ENCODE measurements at places on chromosomes 13 and 19.
A peak's percentile ranks its signal among the peaks of the same experiment; 100 is the strongest.

GRCh38 chr19:7869453-7869909 lies 4.7 kb downstream of the PRR36 start:
- no peak for DNase-seq

DNA sequence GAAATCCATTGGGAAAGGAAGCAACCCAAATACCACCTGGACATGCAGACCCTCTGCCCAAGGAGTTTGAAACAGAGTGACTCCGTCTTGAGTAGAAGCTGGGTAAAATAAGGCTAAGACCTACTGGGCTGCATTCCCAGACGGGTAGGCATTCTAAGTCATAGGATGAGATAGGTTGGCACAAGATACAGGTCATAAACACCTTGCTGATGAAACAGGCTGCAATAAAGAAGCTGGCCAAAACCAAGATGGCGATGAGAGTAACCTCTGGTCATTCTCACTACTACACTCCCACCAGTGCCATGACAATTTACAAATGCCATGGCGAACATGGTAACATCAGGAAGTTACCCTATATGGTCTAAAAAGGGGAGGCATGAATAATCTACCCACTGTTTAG lies 40.2 kb downstream of the RFXAP start:
- no peak for DNase-seq

DNA sequence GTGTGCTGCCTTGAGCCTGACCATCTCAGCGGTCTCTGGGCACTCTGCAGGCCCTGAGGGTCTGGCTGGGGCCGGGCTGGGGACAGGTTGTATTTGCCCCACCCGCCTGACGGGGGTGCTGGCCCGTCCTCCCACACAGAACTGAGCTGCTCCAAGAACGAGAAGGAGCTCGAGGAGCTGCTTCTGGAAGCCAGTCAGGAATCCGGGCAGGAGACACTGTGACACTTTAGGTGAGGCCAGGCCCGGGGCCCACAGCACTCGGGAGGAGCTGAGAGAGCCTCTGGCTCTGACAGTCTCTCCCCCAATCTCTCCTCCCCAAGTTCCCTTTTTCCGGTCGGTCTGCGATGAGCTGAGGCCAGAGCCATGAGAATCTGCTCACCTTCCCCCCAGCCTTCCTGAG lies 14.5 kb downstream of the NKPD1 start:
- no peak for DNase-seq

DNA sequence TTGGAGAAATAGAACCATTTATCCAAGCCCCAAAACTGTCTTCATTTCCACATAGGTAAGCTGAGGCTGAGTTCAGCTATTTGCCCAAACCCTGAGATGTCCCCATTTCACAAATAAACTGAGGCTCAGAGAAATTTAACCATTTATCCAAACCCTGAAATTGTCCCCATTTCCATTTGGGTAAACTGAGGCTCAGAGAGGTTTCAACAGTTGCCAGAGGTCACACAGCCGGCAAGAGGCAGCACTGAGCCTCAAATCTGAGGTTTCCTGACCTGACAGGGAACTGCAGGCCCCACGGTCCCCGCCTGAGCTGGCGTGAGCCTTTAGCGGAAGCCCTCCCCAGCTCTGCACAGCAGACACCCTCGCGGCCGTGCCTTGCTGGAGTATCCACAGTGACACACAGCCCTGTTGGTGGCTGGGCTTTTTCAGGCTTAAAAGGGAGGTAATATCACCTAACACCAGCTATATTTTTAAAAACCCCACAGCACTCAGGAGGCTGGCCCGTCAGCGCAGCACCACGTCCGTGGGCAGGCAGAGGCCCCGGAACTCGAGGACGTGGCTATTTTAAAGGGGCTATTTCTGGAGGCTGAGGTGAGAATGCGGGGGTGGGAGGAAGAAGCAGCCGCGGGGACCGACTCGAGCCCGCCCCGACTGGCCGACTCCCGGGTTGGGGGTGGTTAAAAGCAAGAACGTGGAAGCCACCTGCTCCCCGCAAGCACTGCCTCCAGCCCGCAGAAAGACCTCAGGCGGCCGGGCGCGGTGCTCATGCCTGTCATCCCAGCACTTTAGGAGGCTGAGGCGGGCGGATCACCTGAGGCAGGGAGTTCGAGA lies 18.5 kb downstream of the PTPRS start:
- no peak for DNase-seq

DNA sequence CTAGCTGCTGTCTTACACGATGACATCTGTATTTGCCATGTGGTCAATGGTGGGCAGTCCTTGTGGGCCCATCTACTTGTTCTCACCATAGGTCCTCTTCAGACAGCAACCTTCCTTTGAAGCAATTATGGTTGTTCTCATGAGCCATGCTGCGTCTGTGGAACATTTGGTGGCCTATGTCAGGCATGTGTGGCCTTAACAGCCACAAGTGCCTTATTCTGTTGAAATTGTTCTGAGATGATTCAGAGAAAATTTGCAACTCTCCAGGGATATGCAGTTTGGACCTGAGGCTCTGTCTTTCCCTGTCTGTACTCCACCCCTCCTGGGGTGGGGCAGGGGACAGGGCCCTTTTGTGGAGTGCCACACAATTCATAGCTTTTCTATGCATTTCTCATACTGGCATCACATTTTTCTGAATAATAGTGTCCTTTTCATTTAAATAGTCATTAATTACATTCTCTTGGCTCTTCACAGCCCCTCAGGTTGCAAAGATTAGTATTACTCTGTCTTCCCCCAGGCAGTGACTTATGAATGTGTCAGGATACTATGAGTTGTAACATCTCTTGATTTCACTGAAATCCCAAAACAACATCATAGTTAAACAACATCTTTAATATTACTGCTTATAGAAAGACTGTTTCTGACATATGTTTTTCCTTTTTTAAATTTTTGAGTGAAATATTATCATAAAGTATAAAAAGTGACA lies 102.1 kb downstream of the ITGBL1 start:
- DNase-seq = no peak

DNA sequence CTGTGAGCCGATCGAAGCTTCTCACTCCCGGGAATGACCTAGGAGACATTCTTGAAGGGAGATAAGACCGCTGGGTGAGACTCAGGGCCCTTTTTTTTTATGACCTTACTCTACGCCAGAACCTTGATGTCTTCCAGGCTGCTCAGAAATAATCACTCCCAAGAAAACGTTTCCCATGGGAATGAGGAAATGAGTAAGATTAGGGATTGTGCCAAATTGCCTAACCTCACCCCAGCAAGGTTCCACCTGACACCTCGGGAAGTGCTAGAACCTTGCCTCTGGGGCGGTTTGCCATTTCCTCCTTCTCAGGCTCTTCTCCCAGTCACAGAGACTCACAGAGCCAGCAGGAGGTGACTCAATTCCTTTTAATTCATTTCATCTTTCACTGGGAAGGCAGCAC lies 2.3 kb downstream of the SLC46A3 start:
- no peak for DNase-seq

DNA sequence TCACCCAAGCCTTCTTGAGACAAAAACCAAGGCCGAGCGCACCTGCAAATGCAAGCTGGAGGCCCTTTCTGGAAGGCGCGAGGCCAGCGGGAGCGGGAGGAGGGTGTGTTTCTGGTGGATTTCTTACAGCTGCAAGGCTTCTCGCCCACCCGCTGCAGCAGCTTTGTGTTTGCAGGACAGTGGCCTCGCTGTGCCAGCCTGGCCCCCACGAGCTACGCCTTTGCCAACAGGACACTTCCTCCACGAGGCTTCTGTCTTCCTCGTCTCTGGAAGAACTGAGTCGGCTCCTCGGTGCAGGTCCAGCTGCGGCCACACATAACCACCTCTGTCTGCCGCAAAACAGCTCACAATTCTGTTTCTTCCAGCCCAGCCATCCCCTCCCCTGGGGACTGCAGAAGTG lies 10.1 kb downstream of the ATCAY start:
- DNase-seq = no peak

GRCh38 chr13:45368005-45368404 lies 27.0 kb upstream of the TPT1 start:
- DNase-seq = no peak

DNA sequence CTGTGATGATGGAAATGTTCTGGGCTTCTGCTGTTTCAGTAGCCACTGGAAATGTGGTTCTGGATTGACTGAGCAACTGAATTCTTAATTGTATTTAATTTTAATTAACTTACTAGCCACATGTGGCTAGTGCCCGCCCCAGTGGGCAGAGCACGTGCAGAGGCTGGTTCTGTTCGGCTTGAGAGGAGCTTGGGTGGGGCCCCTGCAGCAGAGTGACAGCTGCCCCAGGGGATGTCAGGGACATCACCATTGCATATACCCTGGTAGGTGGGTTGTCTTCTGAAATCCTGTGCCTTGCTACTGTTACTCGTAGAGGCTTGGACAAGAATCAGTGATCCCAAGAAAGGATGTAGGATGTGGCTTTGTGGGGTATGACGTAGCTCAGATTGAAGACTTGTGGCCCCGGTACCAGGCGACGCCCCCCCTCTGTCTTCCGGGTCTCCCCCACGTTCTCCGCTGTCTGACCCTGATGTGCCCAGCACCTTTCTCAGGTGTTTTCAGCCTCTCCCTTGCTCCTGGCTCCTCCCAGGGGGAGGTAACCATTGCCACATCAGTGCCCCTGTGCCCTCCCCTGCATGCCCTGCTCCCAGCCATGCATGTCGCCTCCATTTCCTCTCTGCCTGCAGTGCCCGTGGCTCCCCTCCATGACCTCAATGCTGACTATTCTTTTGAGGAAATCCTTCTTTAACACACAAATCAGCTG lies 102.6 kb upstream of the RNF113B start:
- peak; percentile 31 for DNase-seq

- DNase-seq = no peak
Observed at GRCh38 chr13:111860231-111860552, 206.8 kb upstream of the SOX1 start.

DNA sequence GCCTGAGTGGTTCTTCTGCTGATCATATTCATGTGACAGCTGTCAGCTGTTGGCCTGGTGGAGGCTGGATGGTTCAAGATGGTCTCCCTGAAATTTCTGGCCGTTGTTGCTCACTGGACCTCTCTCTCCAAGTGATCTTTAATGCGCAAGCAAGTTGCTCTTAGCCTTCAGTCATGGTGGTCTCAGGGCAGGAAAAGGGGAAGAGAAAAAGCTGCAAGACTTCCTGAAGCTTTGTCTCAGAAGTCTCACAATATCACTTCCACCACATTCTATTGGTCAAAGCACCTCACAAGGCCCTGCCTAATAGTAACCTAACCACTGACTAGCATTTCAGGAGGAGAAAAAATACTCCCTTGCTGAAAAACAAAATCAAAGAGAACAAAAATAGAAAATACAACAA lies 1.6 kb upstream of the ZNF567 start:
- DNase-seq = no peak
